ENCODE measurements at places on chromosomes 2 and 18. TPM values are rescaled to one million over a fixed set of nuclear protein-coding genes. Genes with fewer than 3 reads are reported as not detected.

DNA sequence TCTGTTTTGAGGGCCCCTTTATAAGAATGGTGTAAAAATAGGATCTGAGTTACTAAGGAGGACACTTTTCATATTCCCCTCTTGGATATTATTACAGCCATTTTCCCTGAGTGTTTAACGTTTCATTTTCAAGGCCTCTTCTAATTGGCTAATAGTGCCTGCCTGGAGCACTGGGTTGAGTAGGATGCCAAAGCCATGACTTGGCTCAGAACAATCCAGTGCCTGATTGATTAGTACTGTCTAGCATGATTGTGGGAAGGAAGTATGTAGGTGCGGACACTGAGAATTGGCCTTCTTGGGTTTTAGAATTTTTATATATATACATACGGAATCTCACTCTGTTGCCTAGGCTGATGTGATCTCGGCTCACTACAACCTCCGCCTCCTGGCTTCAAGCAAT, 66.1 kb downstream of the NAB1 start:
- DNase-seq: no peak

Gene LYG2
- total RNA-seq: not detected

- DNase-seq: no peak
Measured at GRCh38 chr2:143856978-143857377, 662.9 kb downstream of the ZEB2 start.

GRCh38 chr2:121052023-121052422, 233.0 kb downstream of the TFCP2L1 start:
- DNase-seq: no peak

DNA sequence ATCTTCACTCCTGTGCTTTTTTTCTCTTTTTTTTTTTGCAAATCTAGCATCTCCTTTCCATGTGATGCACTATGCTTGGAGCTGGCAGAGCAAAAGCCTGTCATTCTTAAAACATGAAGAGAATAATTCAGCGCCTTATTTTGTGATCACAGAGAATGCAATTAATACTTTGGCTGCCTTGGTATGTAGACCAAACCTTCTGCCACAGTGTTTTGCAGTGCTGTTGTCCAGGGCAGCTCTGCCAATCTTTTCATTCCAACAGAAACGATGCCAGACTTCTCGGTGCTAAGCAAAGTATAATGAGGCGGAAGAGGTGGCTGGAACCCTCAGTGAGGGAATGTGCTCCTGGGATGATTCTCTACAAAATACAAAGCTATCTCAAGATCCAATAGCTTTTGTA, 25.6 kb downstream of the BCL2 start:
- DNase-seq: no peak

Gene ATP6V1B1
- total RNA-seq: not detected

Gene GPR148
- total RNA-seq: not detected

DNA sequence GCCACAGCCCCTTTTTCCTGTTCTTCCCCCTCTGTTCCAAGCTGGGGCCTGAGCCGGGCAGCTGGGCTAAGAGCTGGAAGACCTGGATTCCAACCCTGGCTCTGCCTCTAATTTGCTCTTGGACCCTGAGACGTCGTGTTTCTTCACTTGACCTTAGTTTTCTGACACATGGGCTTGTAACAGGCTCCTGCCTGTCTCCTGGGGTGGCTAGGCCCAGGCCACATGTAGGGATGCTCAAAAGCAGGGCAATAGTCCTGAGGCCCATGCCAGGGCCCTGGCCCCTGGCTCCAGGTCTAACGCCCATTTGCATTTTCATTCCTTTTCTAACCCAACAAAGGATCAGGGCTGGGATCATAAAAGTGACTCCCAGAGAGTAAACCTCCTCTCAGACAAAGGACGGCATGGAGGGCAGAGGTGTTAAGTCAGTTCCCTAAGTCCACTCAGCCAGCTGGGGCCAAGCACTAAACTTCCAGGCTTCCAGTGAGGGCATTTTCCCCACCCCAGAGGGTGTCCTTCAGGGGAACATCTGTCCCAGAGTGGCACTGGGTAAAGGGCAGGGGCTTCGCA, 16.6 kb upstream of the DNMT3A start:
- no peak for DNase-seq

- no peak for DNase-seq
Measured at GRCh38 chr2:238701341-238702206, 146.3 kb upstream of the TWIST2 start.

DNA sequence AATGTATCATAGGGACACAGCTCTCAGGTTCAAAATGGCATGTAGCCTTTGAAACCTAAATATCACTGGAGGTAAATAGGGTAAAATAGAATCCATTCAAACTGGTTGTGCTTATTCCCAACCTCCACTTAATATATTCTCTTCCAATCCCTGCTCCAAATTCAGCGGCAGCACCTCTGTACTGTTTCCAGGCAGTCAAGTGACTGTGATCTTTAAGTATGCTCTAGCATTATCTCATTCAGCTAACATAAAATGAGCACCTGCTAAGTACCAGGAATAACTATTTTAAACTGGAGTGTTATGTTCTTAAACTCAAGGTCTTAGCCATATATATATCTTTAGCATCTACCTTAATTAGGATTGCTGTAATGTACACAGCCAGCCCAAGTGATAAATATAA, 269.2 kb upstream of the SESTD1 start:
- DNase-seq: no peak

DNA sequence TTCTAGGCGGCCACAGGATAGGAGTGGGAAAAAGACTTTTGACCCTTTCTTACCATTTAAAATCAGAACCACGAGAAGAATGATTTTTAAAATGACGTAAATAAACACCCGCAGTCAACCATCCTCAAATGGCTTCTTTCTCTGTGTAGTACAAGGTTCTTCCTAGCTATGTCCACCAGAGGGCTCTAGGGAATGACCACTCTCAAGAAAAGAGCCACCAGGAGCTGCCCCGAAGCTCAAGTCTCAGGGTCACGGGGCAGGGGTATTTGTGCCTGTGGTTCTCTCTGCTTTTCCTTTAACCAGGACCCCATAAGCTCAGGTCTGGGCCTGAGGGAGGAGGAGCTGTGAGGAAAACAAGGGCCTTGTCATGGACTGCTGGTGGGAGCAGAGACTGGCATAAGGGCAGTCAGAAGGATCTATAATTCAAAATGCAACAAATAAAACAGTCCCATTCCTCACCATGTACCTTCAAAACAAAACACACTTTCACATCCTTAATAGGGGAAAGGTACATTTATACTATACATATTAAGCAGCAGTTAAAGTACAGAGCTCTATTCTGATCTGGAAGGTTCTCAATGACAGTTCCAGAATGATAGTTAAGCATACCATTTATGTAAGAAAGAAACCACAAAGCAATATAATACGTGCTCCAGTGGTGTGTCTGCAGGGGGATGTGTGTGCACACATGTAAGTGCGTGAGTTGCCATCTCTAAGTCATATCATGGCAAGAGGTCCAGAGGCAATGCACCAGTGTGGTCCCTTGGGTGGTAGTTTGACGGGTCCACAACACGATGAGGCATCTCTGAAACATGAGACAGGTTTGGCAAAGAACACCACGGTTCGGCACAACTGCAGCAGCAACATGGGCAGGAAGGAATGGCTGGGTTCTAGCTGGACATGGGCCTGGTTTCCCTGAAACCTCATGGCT, 18.6 kb downstream of the LYPD1 start:
- no peak for DNase-seq

DNA sequence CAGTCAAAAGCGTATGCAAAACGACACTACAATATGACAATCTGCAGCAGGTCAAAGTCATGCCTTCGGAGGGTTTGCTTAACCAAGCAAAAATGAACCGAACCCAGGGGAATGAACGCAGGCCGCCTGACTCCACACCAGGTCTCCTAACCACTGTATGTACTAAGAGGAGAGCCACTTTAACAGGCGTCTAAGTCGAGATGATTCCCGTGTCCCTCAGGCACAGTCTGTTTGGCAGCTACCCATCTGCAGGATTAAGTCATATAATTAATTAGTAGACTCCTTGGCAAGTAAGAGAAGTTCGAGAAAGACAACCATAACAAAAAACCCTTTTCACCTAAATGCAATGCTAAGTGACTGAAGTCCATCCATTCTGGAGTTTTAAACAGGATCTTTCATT, 15.2 kb downstream of the CYB5A start:
- DNase-seq: no peak

DNA sequence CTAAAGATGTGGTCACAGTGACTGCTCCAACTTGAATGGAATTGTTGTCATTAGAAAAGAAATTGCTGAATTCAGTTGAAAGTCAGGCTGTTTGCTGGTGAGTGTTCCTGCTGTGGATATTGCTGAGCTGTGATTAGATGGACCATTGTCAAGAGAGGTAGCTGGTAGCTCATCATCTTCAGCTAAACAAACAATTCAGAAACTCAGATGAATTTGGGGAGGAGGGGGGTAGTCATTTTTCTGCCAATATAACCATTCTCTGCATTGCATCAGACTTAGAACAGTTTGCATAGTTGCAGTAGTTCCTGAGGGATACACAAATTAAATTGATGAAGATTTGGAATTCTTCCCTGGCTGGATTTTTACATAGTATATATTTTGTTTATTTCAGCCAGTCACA, 108.3 kb downstream of the MTCL1 start:
- DNase-seq: no peak

Gene DUSP19
- 2.4 TPM for total RNA-seq

DNA sequence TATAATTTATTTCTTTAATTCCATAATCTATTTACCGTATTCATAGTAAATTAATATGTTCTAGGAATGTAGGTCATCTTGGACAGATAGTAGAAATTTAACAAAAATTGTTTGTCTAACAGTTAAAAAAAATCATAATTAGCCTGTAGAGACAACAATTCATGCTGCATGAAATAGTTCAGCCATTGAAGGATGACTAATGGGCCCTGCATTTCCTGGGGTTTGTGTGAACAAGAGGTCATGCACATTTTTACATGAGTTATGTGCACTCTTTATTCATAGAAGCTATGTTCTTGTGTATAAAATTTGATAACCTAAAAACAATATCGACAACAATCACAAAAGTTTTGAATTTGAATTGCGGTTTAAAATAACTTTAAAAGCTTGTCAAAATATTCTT, 1663.6 kb downstream of the SUCLG1 start:
- no peak for DNase-seq

Gene LCT
- total RNA-seq: 0.27 TPM

DNA sequence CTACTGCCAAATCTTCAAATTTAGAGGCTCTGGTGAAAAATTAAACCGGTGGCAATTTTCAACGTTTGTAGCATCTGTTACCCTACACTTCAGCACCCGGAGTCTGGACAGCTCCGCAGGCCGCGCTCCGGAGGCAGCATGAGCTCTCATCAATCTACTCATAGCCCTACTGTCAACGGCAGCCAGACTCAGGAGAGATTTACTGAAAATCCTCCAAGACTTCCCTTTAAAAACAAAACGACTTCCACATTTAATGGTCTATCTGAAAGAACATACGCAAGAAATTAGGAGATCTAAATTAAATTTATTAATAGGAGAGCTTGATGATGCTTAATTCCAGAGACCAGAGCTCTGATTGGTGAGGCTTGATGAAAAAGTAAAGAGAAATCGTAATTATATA, 970 bp upstream of the ADCYAP1 start:
- DNase-seq: peak; percentile 25

- DNase-seq: no peak
Measured at GRCh38 chr2:10083692-10084211, 3.5 kb upstream of the CYS1 start.

- no peak for DNase-seq
Measured at GRCh38 chr18:2100694-2101213, 470.6 kb downstream of the METTL4 start.

Gene DPP4
- 14.7 TPM for total RNA-seq

DNA sequence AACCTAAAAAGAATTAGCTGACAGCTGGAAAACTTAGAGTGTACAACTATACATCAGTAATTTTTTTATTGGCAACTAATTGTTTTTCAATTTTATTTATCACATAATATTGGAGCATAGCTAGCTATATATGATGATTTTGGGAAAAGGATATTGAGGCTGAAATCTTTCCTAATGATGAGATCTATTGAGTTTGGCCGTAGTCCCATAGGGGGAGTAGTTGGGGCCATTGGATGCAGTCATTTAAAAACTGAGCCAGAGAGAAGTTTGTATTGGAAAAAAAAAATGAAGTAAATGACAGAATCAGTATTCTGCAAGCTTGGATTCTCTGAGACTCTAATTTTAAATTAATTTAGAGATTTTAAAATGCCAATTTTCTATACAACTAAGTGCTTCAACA, 179.8 kb downstream of the LTBP1 start:
- DNase-seq: no peak

Gene UCN
- total RNA-seq: 0.56 TPM

DNA sequence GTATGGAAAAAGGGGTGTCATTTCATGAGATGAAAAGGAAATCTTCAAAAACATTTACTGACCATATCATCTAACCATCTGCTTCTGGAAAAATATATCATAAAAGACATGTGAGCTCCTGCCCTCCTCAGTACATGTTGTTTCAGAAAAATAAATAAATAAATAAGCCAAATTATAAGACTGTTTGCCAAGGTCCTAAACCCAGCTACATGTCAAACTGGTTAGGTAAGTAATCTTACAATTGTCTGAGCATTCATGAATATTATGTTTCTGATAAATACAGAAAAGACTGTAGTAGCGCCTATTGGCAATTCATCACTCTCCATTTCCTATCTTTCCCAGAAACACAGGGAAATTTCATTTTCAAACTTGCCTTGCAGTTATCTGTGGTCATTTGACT, 138.9 kb upstream of the SETBP1 start:
- DNase-seq: no peak

DNA sequence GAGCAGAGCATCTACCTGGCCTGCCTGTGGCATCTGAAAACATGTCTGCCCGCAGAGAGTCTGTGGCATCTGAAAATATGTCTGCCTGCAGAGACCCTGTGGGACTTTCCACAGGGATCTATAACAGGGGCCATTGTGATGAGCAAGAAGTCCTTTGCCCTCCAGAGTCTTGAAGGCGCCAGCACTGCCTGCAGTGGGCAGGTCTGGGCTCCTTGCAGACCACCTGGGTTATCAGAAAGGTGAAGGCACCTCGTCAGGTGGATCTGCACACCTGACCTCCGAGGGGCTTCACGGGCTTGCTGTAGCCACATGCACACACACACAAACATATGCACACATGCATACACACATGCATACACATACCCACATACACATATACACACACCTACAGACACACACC, 189.5 kb upstream of the HDAC4 start:
- no peak for DNase-seq

Gene IL37
- 1.5 TPM for total RNA-seq

GRCh38 chr18:21363348-21363747, 121.3 kb downstream of the GREB1L start:
- no peak for DNase-seq
